ENCODE measurements at places on chromosomes 11 and 22. TPM values are rescaled to one million over a fixed set of nuclear protein-coding genes. Genes with fewer than 3 reads are reported as not detected.

The ROBO3 gene
- 9.1 TPM for total RNA-seq

The TMEM121B gene
- 0.50 TPM for total RNA-seq

The NPAS4 gene
- total RNA-seq: 1.2 TPM

The OR52H1 gene
- total RNA-seq: not detected

The ZP1 gene
- not detected for total RNA-seq

The FGF19 gene
- not detected for total RNA-seq

The NLRP14 gene
- not detected for total RNA-seq

The C1QTNF4 gene
- total RNA-seq: 1.6 TPM

The CD151 gene
- total RNA-seq: 219 TPM

The SOX6 gene
- total RNA-seq: 3.1 TPM

The GPHA2 gene
- total RNA-seq: not detected

The PKDREJ gene
- 0.23 TPM for total RNA-seq

The PRR5 gene
- 8.0 TPM for total RNA-seq

The FOLR3 gene
- 0.83 TPM for total RNA-seq

The VPREB1 gene
- total RNA-seq: not detected

The NXPE4 gene
- not detected for total RNA-seq

The CASP1 gene
- 11.1 TPM for total RNA-seq

The NCAM1 gene
- total RNA-seq: 83.5 TPM

The SLC25A18 gene
- 0.42 TPM for total RNA-seq

The MS4A1 gene
- 0.13 TPM for total RNA-seq

The LDHAL6A gene
- not detected for total RNA-seq

The RIC8A gene
- 112 TPM for total RNA-seq

The OR51E2 gene
- 1.8 TPM for total RNA-seq
